ENCODE measurements at places on chromosomes 12 and 14. TPM values are rescaled to one million over a fixed set of nuclear protein-coding genes. Genes with fewer than 3 reads are reported as not detected.

The ERGIC2 gene
- 51.7 TPM for total RNA-seq

The TAS2R19 gene
- total RNA-seq: 6.8 TPM

The OR6C2 gene
- total RNA-seq: not detected

The C12orf50 gene
- not detected for total RNA-seq

The FUT8 gene
- total RNA-seq: 13.1 TPM

The BIN2 gene
- not detected for total RNA-seq

The TCTN2 gene
- total RNA-seq: 19.2 TPM

The POTEM gene
- not detected for total RNA-seq

The STXBP6 gene
- 0.35 TPM for total RNA-seq

The DDHD1 gene
- 18.0 TPM for total RNA-seq

The RFX4 gene
- not detected for total RNA-seq

The HOXC10 gene
- total RNA-seq: 3.8 TPM

The SMIM41 gene
- total RNA-seq: not detected

The AKAP5 gene
- total RNA-seq: 0.21 TPM

The GNB3 gene
- not detected for total RNA-seq

The CLEC9A gene
- total RNA-seq: not detected

The TMEM132C gene
- not detected for total RNA-seq

The ZNF891 gene
- total RNA-seq: 0.83 TPM

The CCDC175 gene
- total RNA-seq: not detected

The HSPB8 gene
- total RNA-seq: not detected

The CISTR gene
- not detected for total RNA-seq

The SMCO2 gene
- 0.28 TPM for total RNA-seq

The RNASE3 gene
- total RNA-seq: not detected

Measured in mammary epithelial cell (primary cell).